ENCODE measurements at places on chromosomes 4 and X.

GRCh38 chrX:63511361-63511760 is 160.2 kb upstream of the SPIN4 start:
- no peaks in the 10 kb centered on the region for H3K36me3 ChIP-seq
- no peak overlapping the region for H3K4me3 ChIP-seq
- no peaks in the 10 kb centered on the region for H3K27me3 ChIP-seq
- no peak for DNase-seq
- no peaks in the 10 kb centered on the region for H3K4me1 ChIP-seq

GRCh38 chr4:2049811-2050210 is 9.3 kb upstream of the NAT8L start:
- H3K27ac ChIP-seq: no peak overlapping the region
- no peaks in the 10 kb centered on the region for H3K4me1 ChIP-seq
- DNase-seq: no peak
- no peak overlapping the region for H3K4me3 ChIP-seq
- peaks cover 67% of the 10 kb centered on the region for H3K27me3 ChIP-seq
- no peaks in the 10 kb centered on the region for H3K36me3 ChIP-seq

GRCh38 chr4:125482822-125483221 is 168.1 kb downstream of the FAT4 start:
- H3K4me3 ChIP-seq: no peak overlapping the region
- DNase-seq: no peak
- no peak overlapping the region for H3K27ac ChIP-seq
- H3K27me3 ChIP-seq: no peaks in the 10 kb centered on the region

- no peaks in the 10 kb centered on the region for H3K27me3 ChIP-seq
- H3K36me3 ChIP-seq: no peaks in the 10 kb centered on the region
- no peak overlapping the region for H3K27ac ChIP-seq
- no peak for DNase-seq
- peaks cover 11% of the 10 kb centered on the region for H3K4me1 ChIP-seq
These were observed 62.7 kb downstream of the KDM6A start for GRCh38 chrX:44935640-44936039.

GRCh38 chr4:142440093-142440492 is 406.0 kb downstream of the INPP4B start:
- no peaks in the 10 kb centered on the region for H3K36me3 ChIP-seq
- no peaks in the 10 kb centered on the region for H3K4me1 ChIP-seq
- no peak overlapping the region for H3K4me3 ChIP-seq
- no peak overlapping the region for H3K27ac ChIP-seq
- H3K27me3 ChIP-seq: no peaks in the 10 kb centered on the region

- H3K4me3 ChIP-seq: peak overlapping the region; percentile 39
- no peaks in the 10 kb centered on the region for H3K4me1 ChIP-seq
- no peak overlapping the region for H3K27ac ChIP-seq
These were observed 47.3 kb upstream of the TLR3 start for GRCh38 chr4:186021461-186022167.

DNA sequence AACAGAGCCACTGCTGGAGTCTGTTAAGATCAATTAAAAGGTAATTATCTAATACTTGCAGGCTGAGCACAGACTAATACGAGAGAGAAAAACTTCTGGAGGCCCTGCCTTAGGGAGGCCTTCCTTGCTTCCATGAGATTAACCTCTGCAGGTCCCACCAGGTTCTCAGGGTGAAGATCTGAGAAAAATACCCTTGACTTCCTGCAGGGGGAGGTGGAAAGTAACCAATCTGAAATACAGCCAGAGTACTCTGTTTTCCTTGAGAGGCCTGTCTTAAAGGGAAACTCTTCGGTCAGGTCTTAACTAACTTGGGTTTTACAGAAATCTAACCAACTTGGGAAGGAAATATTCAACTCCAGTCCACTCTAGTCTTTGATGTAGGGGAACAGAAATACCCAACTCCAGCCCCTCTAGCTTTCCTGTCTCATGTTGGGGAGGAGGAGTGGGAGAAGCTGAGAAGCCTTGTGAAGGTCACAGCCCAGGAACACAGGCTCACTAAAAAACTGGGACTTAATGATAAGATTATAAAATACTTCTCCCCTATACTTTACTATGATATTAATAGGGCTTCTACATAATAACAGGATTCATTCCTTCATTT is 77.1 kb downstream of the TBCK start:
- no peak for DNase-seq
- H3K27me3 ChIP-seq: no peaks in the 10 kb centered on the region
- H3K4me1 ChIP-seq: no peaks in the 10 kb centered on the region
- H3K36me3 ChIP-seq: peaks cover 33% of the 10 kb centered on the region
- H3K4me3 ChIP-seq: no peak overlapping the region

DNA sequence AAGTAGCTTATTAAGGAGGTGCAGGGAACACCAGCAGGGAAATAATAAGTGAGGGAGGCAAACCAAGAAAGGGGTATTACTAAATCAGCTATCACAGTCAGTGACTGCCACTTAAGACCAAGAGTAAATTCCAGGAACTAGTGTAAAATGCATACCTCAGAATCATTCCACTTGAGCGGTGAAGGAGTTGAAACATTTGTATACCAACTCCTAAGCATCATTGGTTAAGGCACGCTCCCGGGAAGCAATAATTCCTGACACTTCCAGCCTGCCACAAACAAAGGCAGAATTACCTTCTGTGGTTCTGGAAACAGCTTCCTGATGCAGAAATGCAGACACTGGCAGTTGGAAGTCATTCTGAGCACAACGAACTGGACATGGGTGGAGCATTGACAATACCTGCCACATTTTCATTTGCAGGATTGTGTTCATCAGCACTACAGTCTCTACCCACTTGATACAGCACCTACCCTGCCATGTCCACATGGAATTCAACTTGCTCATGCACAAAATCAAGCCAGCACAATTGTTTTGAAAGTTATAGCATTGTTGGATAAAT is 82.1 kb downstream of the PPP1R2C start:
- no peak overlapping the region for H3K4me3 ChIP-seq
- H3K36me3 ChIP-seq: no peaks in the 10 kb centered on the region
- H3K27ac ChIP-seq: no peak overlapping the region
- no peaks in the 10 kb centered on the region for H3K27me3 ChIP-seq
- no peaks in the 10 kb centered on the region for H3K4me1 ChIP-seq
- no peak for DNase-seq

- peaks cover 3% of the 10 kb centered on the region for H3K4me1 ChIP-seq
- H3K27ac ChIP-seq: no peak overlapping the region
- DNase-seq: no peak
- H3K36me3 ChIP-seq: no peaks in the 10 kb centered on the region
- H3K4me3 ChIP-seq: no peak overlapping the region
These were observed 135.3 kb downstream of the SHROOM3 start for GRCh38 chr4:76570141-76570973.

DNA sequence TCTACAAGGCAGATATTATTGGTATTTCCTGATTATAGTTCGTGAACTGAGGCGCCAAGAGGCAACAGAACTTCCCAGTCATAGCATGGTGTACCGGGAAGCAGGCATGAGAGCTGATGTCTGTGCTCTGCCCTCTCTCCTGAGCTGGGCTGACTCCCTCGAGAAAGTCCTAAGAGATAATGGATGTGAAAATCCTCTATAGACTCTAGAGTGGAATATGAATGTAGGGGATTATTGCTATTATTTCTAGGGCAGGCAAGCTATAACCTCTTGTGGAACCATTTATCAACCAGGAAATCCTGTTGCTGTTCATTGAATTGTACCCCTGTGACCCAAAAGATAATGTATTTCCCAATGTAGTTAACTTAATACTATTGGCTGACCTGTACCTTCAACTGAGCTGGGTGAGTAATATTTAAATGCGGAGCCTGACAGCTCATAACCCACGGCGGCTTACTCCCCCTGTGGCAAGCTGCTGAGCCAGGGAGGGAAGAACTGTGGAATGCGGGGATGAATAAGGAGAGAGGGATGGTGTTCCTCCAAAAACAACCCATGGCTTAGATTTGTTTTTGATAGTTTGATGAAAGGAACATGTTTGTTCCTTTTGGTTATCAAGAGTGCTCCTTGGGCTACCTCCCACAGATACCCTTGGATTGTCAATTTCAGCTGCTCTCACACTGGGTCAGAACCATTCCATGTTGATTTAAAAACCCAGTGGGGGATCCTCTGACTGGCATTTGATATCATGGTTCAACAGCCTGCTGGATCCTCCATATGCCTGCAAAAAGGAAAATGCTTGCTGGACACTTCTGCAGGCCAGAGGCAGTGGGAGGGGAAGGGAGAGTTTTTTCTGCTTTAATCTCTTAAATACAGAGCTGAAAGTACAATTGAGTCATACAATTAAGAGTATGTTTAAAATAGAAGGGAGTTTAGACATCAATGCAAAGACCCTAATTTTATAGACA is 339.0 kb upstream of the BOD1L1 start:
- no peak overlapping the region for H3K4me3 ChIP-seq
- no peaks in the 10 kb centered on the region for H3K36me3 ChIP-seq
- DNase-seq: no peak
- H3K27ac ChIP-seq: no peak overlapping the region
- no peaks in the 10 kb centered on the region for H3K4me1 ChIP-seq
- H3K27me3 ChIP-seq: no peaks in the 10 kb centered on the region

All from tibial nerve (tissue), 4 donors.